ENCODE measurements at places on chromosomes 16 and 17.

DNA sequence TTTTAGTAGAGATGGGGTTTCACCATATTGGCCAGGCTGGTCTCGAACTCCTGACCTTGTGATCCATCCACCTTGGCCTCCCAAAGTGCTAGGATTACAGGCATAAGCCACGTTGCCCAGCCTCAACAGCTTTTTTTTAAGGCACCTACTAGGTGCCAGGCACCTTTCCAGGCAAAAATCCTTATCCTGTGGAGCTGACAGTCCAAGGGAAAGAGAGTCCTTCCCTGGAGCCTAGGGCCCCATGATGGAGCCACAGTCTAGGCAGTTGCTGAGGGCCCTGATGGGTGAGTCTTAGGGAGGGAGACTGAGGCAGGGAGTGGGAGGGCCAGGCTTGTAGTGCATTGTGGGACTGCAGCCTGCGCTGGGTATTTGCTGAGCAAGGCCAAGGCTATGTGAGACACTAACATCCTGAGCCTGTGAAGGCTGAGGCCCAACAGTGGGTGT lies 79.6 kb upstream of the TOB1 start:
- DNase-seq: no peak

DNA sequence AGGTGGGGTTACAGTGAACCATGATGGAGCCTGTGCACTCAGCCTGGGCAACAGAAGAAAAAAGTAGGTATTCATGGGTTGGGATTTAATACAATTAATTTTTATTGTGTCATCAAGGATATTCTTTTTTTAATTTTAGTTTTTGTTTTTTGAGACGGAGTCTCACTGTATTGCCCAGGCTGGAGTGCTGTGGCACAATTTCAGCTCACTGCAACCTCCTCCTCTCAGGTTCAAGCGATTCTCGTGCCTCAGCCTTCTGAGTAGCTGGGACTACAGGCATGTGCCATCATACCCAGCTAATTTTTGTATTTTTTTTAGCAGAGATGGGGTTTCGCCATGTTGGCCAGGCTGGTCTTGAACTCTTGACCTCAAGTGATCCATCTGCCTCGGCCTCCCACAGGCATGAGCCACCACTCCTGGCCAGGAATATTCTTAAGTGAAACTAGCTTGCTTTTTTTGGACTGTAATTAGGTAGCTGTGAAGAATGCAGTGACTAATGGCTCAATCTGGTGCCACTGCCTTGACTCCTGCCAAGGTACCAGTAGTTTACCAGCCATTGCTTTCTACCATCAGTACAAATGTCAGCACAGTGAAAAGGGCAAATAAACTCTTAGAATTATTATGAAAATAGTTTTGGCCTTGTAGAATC lies 4.8 kb downstream of the PPM1D start:
- DNase-seq: no peak

- DNase-seq: no peak
Observed at GRCh38 chr16:77304877-77305276, 105.7 kb downstream of the SYCE1L start.

DNA sequence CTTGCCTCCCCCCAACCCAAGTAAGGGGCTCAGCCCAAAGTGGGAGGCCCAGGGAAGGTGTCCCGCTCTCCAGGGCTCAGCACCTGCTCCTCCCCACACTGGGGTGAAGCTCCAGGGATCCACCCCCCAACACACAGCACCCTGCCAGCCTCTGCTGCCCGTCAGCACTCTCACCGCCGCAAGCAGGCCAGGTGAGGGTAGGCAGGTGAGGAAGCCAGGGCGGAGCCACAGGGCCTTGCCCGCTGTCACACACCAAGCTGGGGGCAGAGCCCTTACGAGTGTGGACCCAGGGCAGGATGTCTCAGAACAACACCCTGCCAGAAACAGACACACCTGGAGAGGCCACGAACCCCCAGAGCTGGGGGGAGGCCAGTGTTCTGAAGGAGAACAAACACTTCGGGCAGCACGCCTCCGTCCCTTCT lies 19.5 kb downstream of the PLLP start:
- no peak for DNase-seq

DNA sequence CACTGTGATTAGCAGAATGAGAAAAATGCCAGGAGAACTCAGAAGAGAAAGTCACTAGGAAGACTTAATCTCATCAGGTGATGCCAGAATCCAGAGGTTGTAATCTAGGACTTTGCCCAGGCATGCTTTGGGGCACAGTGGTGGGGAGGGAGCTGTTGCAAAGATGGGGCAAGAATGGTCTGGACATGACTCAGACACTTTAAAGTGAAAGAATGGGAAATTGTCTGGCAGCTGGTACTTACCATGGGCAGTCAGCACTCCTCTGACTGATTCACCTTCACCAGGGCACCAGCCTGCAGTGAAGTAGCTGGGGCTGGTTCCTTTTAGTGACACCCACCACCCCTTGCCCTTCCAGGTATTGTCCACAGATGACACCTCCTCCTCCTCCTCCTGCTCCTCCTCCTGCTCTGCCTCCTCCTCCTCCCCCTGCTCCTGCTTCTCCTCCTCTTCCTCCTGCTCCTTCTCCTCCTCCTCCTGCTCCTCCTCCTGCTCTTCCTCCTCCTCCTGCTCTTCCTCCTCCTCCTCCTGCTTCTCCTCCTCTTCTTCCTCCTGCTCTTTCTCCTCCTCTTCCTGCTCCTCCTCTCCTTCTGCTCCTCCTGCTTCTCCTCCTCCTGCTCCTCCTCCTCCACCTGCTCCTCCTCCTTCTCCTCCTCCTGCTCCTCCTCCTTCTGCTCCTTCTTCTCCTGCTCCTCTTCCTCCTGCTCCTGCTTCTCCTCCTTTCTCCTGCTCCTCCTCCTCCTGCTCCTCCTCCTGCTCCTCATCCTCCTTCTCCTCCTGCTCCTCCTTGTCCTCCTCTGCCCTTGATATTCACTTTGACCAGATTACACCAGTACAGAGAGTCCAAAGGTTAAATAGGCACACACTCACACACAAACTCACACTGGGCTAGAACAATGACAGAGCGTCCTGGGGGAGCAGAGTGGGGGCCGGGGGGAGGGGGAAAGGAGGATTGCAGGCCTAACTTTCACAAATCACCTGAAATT lies at the start of gene CHD9NB:
CHD9NB (minus strand) TSS at position 379 of the 983 bp plus-strand sequence. CDS start 8,739 bp downstream, outside the sequence.
- DNase-seq: no peak

GRCh38 chr16:1662543-1662942 lies 15.5 kb upstream of the JPT2 start:
- DNase-seq: no peak

DNA sequence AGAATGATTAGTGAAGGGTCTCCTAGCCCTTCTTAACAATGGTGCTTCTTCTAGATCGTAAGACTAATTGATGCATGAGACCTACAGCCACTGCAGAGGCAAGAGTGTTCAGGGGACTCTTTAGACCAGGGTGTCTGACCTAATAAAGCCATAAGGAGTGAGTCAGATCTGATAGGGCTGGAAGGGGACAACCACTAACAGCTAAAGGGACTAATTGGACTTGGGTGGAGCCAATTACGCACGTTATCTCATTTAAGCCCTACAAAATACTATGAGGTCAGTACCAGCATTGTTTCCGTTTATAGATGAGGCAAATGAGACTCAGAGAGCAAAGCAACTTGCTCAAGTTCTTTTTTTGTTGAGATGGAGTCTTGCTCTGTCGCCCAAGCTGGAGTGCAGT lies 14.5 kb upstream of the RNF222 start:
- no peak for DNase-seq
